ENCODE measurements at places on chromosomes 6 and 20.

DNA sequence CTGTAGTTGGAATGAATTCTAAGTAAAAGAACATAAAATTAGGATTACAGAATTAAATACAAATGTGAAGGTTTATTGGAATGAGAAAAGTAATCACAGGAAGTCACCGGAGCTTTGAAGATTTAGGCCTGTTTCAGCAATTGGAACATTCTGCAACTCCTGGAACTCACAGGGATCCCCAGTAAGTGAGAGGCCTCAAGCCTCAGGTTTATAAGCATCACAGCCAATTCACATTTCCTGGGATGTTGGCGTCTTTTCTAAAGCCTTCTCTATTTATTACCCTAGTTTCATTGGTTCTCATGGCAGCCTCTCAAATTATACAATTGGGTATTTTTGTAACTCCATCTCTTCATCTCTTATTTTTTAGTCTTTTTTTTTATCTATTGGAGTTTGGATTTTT is 90.4 kb upstream of the HIVEP1 start:
- no peak for DNase-seq

- DNase-seq, result no peak
Measured at GRCh38 chr6:165825256-165825815, 162.3 kb upstream of the PDE10A start.

DNA sequence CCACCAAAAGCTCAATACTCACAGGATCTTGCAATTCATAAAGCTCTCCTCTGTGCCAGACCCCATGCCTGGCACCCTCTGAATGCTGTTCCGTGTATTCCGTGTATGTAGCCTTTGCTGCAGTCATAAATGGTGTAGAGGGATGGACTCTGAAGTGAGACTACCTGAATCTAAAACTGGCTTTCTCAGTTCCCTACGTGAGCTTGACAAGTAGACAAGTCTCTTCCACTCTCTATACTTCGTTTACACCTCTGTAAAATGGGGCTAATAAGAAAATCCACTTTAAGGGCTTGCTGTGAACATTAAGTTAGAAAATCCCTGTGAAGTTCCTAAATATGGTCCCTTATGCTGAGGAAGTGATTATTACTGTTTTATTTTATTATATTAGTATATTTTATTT is 31.5 kb downstream of the PPP1R16B start:
- no peak for DNase-seq

DNA sequence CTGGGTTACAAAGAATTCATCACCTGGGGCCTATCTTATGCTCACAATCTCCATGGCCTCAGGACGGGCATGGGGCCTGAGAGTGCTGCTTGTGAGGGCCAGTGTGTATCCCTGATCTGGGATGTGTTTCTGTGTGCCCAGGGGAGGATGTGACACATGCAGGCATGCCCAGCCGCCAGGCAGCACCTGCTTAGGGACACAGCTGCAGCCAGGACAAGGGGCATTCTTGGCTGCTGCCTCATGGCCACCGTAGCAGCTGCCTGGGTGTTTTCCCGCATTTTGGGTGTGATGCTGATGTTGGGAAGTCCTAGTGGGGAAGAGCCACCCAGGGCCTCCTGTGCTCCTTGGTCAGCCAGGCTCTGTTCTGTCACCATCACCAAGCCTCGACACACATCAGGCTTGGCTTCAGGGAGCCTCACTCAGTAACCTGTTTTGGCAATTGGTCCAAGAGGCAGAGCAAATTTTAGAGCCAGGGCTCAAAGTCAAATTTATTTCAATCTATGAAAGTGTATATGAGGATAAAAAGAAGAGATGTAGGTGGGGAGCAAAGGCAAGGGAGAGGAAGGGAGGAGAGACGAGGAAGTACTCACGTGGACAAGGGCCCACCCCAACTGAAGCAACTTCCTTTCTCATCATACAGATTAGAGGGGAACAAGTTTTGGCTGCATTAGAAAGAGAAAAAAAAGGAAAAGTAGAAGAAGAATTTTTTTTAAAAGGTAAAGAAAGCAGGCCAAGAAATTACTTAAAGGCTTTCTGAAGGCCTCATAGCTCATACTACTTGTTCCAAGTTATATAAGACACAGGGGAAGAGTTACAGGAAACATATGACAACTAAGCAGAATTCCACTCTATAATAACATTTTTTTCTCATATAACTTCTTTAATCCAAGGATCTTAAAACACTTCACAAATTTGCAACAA is 269.9 kb upstream of the SUPT3H start:
- no peak for DNase-seq

DNA sequence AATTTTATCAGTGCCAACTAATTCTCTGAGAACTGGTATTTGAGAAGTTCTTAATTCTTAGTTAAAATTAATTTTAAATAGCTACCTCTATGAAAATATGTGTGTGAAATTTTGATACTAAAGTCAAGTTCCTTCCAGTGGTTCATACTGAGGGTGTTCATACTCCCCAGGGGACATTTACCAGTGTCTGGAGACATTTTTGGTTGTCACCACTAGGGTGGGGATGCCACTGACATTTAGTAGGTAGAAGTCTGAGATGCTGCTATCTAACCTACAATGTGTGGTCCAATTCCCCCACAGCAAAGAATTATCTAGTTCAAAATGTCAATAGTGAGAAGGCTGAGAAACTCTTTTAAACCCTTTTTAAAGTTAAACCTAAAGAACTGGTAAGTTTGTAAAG is 463.8 kb downstream of the ADGRB3 start:
- DNase-seq, result no peak

DNA sequence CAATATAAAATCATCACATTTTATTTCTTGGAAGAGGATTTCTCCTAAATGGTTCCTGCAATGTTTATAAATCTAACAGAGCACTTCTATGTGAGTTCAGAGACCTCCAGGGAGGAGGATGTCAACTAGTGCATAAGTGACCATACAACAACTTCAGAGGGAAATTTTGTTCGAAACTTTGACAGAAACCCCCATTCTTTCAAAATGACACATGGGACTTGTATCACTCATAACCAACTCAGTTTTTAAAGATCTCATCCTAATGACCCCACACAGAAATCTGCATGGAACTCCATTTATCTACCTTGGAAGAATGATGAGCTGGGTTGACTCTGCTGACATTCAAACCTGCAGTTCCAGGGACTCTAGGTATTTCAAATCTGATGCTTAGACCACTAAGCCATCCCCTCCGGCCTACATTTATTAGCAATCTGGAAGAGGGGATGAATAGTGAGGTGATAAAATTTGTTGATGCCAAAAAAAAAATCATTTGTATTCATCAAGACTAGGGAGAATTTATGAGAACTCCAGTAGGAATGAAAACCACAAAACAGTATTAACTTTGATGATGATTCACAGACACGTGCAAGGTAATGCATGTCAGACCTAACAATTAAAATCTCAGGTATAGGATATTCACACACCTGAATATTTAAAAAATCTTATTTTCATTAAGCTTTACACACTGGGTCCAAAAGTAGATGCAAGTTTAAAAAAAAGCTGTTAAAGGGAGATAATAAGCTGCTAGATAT is 153.0 kb downstream of the REV3L start:
- DNase-seq, result no peak

DNA sequence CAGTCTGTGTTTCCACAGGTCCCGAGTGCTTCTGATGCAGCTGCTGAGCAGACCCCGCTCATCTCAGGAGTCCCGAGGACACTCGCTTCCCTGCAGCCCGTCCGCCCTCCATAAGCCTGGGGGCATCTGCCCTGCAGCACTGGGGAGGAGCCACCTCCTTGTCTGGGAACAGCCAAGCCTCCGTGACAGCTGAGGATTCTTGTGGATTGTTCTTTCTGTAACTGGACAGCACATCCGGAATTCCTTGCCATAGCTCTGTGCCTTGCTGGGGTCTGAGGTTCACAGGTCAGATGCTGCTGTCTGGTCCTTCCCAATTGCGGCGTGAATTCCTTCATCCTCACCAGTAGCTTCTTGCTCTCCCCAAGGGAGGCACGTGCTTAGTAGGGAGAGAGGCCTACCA is 38.4 kb upstream of the FNDC1 start:
- DNase-seq, result no peak

- DNase-seq, result no peak
Measured at GRCh38 chr20:2132461-2132901, 30.9 kb downstream of the STK35 start.

DNA sequence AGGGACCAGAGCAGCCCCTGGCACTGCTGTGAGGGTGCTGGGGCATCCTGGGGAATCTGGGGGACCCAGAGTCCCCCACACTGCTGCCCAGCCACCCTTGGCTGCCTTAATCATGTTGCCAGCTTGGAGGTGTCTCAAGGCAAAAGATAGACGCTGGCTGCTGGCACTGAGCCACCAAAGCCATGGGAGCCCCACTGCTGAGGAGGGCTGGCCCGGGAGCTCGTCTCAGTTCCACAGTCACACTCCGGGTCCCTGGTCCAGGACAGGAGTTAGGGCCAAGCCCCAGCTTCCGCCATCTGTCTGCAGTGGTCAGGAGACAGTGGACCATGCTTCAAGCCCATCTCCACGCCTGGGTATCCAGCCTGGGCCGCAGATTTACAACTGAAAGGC is 41.0 kb upstream of the HMGA1 start:
- no peak for DNase-seq

DNA sequence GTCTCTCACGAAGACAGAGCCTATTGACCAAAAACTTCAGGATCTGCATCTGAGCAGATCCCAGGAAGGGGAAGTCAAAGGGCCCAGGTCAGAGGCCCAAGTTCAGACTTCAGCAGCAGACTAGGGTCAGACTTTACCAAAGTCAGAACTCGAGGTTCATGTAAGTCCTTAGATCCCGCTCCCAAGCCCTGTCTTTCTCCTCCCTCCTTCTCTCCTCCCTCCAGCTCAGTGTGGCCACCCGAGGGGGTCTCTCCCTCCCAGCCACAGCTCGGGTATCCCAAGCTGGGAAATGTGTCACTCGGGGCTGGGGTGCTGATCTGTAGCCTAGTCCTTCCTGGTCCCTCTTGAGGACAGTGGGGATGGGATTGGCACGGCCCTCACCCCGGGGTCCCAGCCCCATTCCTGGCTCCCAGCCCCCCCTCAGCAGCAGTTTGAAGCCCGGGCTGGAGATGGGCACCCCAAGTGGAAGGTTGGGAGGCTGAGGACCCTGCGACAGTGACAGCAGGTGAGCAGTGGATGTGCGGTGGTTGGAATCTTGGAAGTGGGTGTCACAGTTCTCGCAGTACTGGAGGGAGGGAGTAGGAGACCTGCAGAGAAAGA is 1.6 kb upstream of the C6orf47 start:
- DNase-seq, result no peak

DNA sequence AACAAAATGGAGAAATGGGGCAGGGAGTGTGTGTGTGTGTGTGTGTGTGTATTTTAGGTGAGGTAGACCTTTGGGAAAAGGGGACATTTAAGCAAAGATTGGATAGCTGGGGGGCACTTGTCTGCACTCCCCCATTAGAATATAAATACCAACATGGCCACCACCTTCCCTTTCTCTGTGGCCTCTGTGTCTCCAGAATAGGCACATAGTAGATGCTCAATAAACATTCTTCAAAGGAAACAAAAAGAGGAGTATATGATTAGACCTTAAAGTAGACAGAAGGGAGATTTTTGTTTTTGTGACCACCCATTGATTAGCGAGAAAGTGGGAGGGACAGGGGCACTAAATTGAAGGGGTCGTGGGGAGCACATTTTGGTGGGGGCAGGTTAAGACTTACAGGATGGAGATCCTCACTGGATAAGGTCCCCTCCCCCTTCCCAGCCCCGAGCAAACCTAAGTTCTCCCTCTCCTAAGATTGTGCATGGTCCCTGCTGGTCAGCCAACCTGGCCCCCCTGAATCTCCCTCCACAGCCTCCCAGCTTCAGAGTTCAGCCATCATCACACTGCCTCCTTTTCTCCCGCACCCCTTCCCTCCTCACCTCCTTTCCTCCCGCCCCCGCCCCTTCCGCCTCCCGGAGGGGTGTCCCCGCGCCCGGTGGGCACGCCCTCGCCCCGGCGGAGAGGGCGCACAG is 514 bp upstream of the TSHZ2 start:
- DNase-seq, result no peak

DNA sequence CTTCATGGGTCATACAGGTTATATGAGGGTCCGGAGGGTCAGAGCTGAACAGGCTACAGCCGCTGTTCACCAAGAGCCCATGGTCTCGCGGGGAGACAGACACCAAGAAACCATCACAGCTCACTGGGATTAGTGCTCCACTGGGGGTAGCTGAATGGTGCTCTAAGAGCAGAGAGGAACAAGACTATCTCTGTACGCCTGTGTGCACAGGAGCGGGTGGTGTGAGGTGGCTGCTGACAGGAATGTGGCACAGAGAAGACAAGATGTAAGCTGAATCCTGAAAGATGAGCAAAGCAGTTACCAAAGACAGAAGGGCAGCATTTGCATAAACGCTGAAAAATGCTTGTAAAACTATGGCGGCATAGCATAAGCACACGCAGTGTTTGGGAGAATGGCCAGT is 139.1 kb downstream of the GMPR start:
- no peak for DNase-seq

GRCh38 chr6:27839626-27840475 is 72.3 kb downstream of the OR2B2 start:
- peak; percentile 91 for DNase-seq

DNA sequence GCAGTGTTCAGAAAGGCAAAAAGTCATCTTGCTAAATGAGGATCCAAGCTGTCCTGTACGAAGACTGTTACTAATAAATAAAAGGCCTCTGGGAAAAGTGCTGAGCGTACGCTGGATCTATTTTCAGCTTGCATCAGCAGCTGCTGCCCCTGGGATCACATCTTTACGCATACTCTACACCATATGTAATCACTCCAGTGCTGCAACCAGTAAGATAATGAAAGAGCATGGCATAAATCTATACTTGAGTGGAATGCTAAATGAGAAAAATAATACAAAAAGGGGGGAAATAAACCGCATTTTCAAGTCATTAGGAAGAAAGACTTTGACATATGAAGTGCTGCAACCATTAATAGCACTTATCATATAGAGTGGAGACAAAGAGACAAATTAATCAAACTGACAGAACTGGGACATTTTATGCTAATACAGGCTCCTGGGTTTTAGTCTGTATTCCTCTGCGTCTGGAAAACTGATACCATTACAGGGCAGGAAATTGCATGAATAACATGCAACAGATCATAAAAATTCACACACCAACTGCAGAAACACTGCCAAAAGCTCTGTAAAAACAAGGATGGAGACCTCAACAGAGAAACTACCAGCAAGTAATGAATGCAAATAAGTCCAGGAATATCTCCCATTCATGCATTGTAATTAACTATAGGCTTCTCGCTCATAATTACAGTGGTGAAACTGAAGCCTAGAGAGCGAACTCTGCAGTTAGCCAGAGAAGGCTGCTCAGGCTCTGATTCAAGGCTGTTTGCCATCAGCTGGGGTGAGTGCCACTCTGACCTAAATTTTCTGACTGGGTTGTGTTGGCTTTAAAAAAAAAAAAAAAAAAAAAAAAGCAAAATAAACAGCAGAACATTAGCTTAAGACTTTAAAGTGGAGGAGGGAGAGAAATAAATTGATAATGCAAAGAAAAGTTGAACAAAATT is 83.8 kb downstream of the GJA10 start:
- DNase-seq, result peak; percentile 96

- no peak for DNase-seq
Measured at GRCh38 chr6:170437719-170438401, 115.2 kb downstream of the PSMB1 start.
